ENCODE measurements at places on chromosomes 13 and 19.

DNA sequence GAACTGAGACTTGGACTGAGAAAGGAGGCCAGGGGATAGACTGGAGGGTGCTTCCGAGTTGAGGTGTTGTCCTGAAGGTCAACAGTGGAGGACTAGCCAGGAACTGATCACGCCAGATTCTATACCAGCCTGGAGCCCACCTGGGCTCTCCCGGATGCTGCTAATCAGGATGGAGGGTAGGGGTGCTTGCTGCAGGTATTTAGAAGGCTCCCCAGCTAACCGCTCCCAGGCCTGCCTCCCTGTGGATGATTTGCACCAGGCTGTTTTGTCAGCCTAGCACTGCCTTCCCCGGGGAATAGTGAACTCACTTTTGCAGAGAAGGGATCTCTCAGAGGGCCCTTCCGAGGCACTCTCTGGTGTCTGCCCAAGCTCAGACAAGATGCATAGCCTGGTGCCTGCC lies 60.5 kb upstream of the KCTD15 start:
- DNase-seq: no peak

GRCh38 chr13:99614465-99614885 lies 113.2 kb downstream of the TM9SF2 start:
- no peak for DNase-seq

DNA sequence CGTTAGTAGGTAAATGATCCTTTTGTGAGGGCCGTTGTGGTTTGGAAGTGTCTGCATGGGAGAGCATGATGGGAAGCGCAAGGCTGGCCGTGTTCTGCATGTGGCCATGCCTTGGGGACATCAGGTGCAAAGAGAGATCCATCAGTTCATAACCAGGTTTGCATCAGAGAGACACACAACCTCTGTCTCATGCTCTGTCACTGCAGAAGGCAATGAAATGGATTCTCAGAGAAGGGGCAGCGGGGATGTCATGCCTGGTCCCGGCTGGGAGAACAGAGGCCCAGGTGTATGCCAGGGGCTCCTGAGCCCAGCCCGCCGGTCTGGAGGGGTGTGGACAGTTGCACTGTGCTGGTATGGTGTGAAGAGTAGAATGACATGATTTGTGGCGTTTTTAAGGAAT lies 60.2 kb downstream of the GGACT start:
- no peak for DNase-seq

GRCh38 chr19:46587861-46588260 lies 13.3 kb upstream of the CALM3 start:
- DNase-seq: no peak

- no peak for DNase-seq
Measured at GRCh38 chr13:49450105-49450819, 6.2 kb downstream of the SETDB2 start.

DNA sequence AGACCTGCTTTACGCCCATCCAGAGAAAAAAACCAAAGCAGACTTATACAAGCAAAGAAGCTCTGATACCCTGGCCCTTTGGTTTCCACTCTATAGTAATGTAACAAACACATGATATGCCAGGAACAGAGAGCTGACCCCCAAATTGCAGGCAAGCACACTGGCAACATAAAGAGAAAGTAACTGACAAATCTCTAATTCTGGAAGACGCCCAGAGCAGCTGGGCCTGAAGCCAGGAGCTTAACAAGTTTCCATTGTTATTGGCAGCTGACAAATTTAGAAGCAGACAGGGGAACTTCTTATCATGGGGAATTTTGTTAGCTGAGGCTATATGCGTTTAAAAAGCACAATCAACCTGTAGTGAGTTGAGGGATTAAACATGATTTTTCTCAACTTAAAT lies 158.0 kb downstream of the DLEU7 start:
- DNase-seq: no peak

- no peak for DNase-seq
Measured at GRCh38 chr13:31982540-31982939, 49.0 kb upstream of the FRY start.

All from esophagus muscularis mucosa (tissue), 4 donors.